ENCODE measurements at places on chromosomes 3 and 15. TPM values are rescaled to one million over a fixed set of nuclear protein-coding genes. Genes with fewer than 3 reads are reported as not detected.
A peak's percentile ranks its signal among the peaks of the same experiment; 100 is the strongest.

GRCh38 chr3:126487151-126487771, 11.6 kb upstream of the ZXDC start:
- DNase-seq, result peak; percentile 70

DNA sequence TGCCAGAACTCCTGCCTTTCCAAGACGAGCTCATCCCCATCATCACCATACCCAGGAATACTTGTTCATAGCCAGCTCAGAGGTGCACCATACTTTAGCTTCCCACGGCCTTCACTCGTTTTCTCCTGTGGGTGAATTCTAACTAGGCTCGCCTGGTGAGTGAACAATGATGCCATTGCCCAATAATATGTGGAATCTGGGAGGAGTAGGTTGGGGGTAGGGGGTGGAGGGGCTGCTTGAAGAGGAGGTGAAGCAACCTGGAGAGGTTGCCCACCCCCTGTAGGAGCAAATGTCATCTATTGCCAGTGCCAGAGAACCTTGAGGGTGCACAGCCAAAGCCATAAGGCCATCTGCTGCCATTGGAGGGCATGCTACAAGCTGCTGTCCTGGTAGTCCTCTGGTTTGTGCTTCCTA, 592 bp upstream of the ZNF445 start:
- DNase-seq, result no peak

Gene NR1I2
- not detected for total RNA-seq

Gene CSTA
- not detected for total RNA-seq

DNA sequence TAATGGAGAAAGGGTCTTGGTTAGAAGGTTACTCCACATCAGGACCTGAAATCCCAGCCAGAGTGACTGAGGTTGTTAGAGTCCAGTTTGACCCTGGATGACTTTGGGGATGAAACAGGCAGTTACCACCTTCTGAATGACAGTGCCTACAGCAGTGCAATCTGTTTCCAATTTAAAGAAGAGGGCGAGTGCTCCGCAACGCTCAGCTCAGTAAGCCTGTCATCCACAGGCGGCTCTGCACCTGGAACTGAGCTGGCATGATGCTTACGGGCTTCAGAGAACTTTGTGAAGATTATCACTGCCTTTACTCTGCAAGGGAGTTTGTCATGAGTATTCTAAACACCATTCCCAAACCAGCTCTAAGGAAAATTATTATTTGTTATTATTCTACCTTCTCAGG, 127.7 kb upstream of the SLC24A5 start:
- DNase-seq, result no peak

Gene POLQ
- total RNA-seq, result 2.9 TPM

Measured in chondrocyte (in vitro differentiated cells).